ENCODE measurements at places on chromosomes 1 and 21.

DNA sequence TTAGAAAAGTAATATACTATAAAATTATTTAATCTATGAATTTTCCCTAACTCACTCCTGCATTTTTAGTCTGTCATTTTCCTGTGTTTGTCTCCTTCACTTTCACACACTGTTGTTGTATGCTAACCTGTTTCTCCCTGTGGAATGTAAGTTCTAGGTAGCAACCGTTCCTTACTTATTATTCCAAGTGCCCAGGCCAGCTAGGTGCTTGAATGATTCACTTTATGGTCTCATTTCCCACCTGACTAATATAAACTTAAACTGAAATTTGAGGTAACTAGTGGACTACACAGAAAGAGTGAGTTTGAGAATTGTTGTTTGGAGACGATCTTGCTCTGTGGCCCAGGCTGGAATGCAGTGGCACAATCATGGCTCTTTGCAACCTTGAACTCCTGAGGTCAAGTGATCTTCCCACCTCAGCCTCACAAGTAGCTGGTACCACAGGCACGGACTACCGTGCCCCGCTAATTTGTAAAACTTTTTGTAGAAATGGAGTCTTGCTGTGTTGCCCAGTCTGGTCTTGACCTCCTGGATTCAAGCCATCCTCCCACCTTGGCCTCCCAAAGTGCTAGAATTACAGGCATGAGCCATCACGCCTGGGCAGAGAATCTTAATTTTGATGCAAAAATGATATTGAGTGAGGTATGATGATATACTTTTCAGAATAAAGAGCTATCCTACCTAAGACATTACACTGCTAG, 1.9 kb downstream of the ZYG11B start:
- no peak for DNase-seq

DNA sequence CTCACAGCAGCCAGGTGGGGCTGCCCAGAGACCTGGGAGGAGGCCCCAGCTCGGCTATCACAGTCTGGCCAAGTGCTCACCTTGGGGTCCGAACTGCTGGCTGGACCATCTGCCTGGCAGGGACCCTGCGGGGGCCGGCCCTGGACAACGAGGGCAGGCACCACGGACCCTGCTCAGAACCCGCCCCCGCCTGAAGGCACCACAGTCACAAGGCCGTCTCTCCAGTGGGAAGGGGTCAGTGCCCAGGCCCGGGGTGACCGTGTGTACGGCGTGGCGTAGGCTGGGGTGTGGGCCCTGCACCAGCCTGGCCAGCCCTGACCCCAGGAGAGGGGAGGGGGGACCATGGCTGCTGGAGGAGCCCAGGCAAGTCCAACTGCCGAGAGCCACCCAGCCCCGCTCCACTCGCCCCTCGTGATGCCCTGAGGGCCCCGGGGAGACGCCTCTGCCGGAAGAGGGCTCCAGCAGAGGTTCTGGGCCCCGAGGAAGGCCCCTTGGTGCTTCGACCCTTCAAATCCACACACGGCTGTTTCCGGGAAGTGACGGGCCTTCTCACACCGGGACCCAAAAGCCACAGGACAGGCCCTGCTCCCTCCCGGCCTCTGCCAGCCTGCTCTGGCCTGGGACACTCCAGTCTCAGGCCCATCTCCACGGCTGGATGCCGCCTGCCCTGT, 11.2 kb upstream of the RNF223 start:
- no peak for DNase-seq

GRCh38 chr1:9996624-9997582, at the start of gene RBP7:
TSS of gene RBP7 (plus strand) at chr1:9997228. CDS start at chr1:9997259, 31 bp downstream.
- DNase-seq = peak; percentile 22

GRCh38 chr1:20575541-20576336, 13.2 kb upstream of the CDA start:
- DNase-seq = no peak

DNA sequence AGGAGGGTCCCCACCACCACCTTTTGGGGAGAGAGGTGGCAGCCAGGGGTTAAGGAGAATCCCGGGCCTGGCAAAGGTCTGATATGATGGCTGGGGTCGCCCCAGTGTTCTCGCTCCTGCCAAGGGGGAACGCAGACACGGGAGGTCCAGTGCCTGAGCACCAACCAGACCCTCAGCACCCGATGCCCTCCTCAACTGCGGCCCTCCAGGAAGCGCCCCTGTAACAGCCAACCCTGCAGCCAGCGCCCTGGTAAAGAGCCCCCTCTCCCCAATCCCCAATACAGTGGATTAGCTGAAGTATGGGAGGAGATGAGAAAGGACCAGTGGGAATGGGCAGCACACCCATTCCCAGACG, 10.4 kb downstream of the ADAMTSL4 start:
- DNase-seq = no peak

GRCh38 chr1:182129398-182129797, 67.9 kb upstream of the ZNF648 start:
- DNase-seq = no peak

DNA sequence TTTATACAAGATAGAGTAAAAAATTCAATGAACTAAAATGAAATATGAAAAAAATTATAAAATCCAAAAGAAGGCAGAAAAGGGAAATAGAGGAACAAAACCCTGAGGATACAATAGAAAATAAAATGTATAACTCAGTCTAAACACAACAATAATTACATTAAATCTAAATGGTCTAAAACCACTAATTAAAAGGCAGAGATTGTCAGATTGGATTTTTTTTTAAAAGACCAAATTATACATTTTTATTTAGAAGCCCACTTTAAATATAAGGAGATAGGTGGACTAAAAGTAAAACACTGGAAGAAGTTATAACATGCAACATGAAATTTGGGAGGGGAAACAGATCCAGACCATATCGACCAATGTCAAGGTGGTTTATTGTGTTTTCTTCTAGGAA, 95.2 kb downstream of the CATSPERE start:
- no peak for DNase-seq

- DNase-seq = no peak
Observed at GRCh38 chr1:237868817-237869600, 21.7 kb downstream of the ZP4 start.

Measured in CD4-positive, alpha-beta T cell treated with Interleukin-6 for 4 hours (primary cell).